Astrocyte of the cerebellum (primary cell): ENCODE measurements at places on chromosomes 12 and 14.
A peak's percentile ranks its signal among the peaks of the same experiment; 100 is the strongest.

GRCh38 chr12:121443911-121444841 lies 44.3 kb downstream of the RNF34 start:
- DNase-seq = no peak

DNA sequence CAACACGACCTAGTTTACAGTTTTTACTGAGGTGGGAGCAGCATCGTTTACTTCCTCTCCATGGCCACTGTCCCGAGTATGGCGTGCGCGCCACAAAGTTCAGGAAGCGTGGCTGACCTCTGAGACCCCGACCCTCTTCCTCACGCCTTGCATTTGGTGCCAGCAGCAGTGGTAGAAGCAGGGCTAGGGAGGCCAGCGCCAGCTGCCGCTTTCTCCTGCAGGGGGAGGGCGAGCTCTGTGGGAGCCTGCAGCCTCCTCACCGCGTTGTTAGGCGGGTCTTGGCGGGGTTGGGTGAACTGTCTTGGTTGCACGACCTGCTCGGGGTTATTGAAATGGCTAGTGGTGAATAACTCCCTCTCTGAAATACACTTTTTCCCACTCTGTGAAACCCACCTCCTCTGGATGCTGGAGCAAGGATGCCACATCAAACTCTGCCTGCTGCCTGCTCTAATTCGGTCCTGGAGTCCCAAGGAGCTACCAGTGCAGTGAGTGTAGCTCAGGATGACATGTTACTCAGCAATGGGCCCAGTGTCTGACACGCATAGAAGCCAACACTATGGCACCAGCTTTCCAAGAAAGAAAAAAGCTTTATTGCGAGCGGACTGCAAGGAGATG lies 22.3 kb upstream of the TDRD9 start:
- no peak for DNase-seq

DNA sequence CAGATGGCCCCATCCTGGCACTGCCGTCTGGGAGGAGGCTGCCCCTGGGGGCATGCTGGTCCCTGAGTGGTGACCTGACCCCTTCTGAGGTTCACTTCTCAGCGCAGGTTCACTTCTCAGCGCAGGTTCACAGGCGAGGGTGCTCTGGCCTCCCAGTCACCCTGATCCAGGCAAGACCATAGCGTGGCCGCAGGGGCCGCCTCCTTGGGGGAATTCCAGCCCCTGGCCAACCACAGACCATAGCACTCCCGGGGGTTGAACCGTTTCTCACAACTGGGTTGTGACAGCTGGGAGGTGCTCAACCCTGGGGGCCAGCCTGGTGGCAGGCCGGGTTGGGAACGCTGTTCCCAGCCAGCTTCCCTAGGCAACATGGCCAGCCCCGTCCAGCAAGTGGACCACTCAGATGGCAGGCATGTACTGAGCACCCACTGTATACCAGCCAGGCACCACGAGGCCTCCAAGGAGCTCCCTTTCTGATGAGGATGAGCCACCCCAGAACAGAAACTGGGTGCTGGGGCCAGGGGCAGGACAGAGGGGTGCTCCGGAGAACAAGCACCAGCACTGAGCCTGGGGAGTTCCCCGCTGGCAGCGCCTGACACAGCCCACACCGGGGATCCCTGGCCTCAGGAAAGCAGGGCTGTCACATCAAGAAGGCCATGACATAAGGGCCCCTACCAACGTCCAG lies 28.3 kb upstream of the ZFP36L1 start:
- DNase-seq = no peak

DNA sequence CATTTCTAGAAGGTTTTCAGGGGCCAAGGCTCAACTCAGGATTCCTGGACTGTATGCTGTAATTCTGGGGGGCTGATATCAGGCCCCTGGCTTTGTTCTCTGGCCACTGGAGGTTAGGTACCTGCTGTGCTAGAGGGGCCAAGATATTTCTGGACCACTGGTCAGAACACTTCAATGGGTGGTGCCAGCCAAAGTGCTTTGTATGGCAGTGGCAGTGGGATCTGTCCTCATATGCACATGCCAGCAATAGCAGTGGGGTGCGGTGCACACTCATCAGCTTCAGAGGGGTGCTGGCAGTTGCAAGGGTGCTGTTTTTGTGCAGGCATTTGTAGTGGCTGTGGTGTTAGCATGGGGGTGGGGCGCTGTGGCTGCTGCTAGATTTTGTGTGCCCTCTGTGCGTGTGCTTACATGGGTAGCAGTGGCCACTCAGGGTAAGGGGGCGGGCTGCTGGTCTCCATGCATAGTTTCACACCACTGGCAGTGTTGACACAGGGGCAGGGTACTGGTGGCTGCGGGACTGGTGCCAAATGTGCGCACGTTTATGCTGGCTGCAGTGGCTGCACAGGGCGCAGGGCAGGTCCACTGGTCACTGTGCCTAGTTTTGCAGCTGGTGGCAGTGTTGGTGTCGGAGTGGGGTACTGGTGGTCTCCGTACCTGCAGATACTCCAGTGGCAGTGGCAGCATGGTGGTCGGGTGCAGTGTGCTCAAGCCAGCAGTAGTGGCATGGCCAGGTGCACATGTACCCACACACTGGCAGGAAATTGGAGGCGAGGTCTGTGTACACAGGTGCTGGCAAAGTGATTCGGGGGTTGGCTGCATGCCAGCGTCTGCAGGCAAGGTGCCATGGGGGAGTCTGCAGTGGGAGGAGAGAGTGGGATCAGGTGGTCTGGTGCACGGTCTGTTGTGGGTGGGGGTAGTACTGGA lies 12.6 kb downstream of the NOPCHAP1 start:
- DNase-seq = no peak

- DNase-seq = no peak
Measured at GRCh38 chr12:98151105-98151590, 364.2 kb upstream of the TMPO start.

DNA sequence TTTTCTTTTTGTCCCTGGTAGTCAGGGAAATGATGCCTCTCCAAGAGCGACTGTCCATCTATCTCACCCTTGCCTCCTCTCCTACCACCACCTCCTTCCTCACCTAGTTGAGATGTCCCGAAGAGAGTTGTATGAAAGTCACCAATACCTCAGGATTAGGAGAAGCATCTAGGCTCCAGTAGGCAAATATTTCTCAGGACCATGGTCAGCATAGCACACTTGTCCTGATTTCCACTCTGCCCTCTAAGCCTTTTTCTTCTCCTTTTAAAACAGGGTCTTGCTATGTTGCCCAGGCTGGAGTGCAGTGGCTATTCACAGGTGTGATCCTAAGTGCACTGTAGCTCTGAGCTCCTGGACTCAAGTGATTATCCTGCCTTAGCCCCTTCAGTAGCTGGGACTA lies 268.4 kb upstream of the PELI2 start:
- DNase-seq = no peak

GRCh38 chr12:40819436-40820108 lies 127.3 kb downstream of the CNTN1 start:
- DNase-seq = no peak

DNA sequence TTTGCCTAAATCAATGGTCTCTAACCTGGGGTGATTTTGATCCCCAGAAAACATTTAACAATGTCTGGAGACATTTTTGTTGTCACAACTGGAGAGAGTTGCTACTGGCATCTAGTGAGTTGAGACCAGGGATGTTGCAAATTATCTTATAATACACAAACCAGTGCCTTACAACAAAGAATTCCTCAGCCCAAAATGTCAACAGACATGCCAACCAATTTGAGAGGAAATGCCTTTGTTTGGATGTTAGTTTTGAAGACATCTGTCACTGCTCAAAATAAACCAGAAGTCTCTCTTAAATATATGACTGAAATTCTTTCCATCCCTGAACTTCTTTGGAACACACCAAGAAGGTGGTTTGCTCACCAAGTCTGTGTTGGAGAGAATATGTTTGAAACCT lies 336.9 kb upstream of the ATP2B1 start:
- no peak for DNase-seq

GRCh38 chr12:76193961-76194360 lies 109.5 kb upstream of the NAP1L1 start:
- no peak for DNase-seq

- no peak for DNase-seq
Measured at GRCh38 chr12:1660304-1661187, 30.3 kb upstream of the ADIPOR2 start.

DNA sequence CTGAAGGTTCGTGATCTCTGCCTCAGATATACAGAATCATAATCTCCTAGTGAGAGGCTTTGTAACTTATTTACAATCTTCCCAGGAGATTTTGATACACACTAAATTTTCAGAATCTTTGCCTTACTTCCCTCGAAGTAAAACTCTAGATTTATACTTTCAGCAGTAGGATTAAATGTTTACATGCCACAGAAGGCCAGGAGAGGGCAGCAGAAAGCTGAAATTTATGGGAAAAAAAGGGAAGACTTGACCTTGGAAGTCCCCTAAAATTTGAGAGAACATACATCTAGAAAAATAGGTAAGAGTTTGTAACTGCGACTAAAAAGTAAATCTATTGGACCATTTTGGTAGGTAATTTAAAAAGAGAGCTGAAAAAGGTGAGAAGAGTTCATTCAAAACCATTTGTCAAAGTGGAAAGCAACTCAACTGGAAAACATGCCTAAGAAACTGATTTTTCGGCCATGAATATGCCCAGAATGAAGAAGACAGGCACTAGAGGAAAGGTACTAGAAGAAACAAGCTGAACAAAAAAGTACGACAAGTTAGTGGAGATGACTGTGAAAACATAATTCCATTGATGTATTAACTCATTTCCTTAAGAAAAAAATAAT lies 242.0 kb upstream of the MDGA2 start:
- peak; percentile 1 for DNase-seq

DNA sequence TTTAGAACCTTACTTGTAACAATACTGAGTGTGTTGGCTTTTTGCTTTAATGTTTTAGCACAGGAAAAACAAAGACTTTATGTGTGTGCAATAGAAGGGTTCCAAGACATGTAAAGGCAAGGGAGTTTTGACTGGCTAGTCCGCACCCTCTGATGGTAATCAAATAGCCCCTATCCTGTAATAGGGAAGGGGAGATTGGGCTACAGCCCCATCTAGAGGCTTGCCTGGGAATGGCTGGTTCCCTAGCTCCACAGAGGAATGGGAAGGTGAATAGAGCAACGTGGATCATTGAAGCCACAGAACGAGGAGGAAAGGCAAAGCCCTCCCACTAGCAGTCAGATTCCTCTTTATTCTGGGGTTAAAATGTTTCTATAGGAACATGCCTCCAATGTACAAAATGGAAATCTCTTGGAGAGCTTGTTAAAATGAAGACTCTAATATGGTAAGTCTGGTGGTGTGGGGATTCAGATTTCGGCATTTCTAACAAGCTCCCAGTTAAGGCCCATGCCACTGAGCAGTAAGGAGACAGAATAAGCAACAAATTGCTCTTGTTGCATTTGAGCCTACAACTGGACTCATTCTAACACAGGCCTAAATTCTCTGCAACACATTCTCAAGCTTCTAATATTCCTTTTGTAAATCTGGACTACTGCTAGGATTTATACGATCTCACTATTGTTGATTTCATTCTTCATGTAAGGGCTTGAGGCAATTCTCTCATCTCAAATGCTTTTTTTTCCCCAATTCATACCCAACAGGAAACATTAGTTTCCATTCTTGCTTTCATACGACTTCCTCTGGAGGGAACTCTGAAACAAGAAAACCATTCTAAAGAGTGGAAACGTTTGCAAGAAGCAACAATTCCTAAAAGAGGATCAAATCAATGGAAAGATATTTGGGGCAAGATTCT lies 57.1 kb downstream of the NIN start:
- peak; percentile 36 for DNase-seq

DNA sequence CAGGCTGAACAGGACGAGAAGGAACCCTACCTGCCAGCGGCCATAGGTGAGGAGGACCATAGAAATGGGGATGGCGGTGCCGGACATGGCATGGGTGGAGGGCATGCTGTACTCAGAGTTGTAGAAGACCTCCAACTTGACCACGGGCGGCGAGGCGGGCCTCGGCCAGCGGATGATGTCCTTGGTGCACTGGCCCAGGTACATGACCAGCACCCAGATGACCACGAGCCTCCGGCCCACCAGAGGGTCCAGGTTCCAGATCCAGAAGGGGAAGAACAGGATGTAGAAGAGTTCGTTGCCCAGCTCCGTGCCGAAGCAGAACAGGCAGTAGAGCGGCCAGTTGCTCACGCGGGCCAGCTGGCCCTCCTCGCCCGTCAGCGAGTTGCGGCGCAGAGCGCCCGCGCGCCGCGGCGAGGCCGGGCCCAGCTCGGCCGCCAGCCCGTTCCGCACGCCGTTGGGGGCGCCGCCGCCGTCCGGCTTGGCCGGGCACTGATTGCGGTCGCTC lies 582 bp downstream of the SGPP1 start:
- no peak for DNase-seq

- DNase-seq = no peak
Measured at GRCh38 chr12:69115951-69116350, 123.4 kb upstream of the CPSF6 start.

- no peak for DNase-seq
Measured at GRCh38 chr14:84850595-84850994, 679.3 kb upstream of the FLRT2 start.

DNA sequence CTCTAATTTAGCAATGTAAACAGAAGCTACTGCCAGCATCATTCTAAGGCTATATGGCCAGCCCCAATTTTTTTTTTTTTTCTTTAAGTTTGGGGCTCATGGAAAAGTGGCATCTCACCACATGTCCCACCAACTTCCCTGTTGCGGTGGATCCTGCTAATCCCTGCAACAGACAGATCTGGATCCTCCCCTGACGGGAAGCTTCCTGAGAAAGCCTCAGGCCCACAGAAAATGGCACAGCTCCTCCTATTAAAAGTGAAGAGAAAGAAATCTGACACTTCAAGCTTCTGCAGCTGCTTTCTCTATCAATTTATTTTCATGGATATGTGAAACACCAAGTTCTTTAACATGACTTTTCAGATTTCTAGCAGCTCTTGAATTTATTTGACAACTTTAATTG lies 433.8 kb upstream of the DCN start:
- DNase-seq = no peak

GRCh38 chr12:62533755-62534107 lies 67.1 kb downstream of the MON2 start:
- no peak for DNase-seq
